ENCODE measurements at places on chromosomes 6 and 20.

DNA sequence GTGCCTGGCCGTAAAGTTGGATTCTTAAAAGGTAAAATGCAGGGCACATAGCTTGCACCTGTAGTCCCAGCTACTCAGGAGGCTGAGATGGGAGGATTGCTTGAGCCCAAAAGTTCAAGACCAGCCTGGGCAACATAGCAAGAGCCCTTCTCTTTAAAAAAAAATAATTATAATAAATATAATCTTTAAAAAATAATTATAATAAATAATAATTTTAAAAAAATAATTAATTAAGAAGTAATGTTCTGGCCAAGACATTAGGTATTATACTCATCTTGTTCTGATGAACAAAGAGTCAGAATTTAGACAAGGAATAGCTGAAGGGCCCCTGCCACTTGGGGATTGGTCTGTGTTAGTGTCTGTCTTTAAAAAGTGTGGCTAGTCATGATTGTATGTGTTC lies 13.9 kb downstream of the ENTPD6 start:
- DNase-seq, result no peak

GRCh38 chr6:6823568-6824224 lies 235.2 kb downstream of the LY86 start:
- DNase-seq, result no peak

GRCh38 chr6:3798055-3798919 lies 46.8 kb upstream of the PXDC1 start:
- no peak for DNase-seq

DNA sequence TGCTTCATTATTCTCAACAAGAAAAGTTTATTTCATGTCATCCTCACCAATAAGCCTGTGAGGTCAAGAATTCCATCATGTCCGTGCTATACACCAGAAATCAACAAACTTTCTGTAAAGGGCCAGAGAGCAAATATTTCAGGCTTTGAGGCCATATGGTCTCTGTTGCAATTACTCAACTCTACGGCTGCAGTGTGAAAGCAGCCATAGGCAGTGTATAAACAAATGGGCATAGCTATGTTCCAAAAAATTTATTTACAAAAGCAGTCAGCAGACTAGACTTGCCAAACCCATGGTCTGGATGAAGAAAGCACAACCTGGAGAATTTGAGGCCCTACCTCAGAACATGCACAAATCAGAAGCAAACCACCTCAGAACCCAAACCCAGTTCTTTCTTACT lies 118.5 kb downstream of the PCSK2 start:
- no peak for DNase-seq

DNA sequence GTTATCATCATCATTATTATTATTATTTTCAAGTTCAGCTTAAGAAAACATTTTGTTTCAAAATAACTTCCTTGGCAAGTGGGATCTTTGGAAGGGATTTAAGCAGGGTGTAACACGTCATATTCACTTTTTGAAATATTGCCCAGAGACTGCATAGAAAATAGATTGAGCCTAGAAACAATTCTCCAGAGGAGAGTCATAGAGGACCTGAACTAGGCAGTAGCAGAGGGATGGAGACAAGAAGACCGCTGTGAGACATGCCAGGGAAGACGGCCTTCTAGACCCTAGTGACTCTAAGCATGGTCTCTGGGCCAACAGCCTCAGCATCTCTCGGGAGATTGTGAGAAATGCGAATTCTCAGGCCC lies 55.5 kb downstream of the EDN1 start:
- DNase-seq, result no peak

DNA sequence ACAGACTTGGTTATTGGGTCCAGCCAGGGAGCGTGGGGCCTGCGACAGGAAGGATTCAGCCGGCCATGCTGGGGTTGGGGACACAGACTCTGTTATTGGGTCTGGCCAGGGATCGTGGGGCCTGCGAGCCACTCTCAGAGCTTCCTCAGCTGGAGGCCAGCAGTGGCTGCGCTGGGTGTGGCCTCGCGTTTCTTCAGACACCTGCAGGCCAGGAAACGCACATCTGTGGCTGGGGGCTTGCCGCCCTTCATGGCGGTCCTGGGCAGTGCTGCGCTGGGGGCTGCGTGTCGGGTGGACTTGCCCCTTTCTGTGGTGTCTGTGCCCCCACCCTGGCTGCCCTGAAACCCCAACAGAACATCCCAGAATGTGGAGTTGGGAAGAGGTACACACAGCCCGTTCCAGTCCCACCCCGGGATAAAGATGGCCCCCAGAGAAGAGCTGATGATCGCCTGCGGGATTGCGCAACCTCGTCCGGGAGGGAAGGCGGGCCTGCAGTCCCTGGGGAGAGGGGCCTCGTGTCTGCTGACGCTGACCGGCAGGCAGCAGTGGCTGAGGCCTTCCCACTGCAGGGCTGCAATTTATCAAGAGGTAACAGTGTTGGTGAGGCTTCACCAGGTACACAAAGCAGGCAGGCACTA lies 16.9 kb upstream of the MTG2 start:
- no peak for DNase-seq

- peak; percentile 59 for DNase-seq
These were observed 1.9 kb upstream of the BMP2 start for GRCh38 chr20:6765469-6766058.

GRCh38 chr6:113713665-113714064 lies 143.5 kb upstream of the MARCKS start:
- no peak for DNase-seq

DNA sequence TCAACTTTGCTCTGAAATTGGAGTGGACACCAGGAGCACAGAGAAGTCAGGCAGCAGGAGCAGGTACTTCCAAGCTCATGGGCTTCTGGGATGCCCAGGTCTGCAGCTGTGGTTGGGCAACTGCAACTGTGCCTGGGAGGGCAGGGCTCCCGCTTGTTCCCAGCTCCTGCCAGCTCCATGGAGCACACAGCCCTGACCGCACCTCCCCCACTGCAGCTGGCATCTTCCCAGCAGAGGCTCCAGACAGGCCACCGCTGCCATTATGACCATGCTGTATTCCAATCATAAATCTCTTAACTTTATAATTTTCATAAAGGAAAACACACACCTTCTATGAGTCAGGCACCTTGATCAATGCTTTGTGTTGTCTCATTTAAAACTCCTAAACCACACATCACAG lies 36.9 kb downstream of the STK38 start:
- DNase-seq, result no peak

DNA sequence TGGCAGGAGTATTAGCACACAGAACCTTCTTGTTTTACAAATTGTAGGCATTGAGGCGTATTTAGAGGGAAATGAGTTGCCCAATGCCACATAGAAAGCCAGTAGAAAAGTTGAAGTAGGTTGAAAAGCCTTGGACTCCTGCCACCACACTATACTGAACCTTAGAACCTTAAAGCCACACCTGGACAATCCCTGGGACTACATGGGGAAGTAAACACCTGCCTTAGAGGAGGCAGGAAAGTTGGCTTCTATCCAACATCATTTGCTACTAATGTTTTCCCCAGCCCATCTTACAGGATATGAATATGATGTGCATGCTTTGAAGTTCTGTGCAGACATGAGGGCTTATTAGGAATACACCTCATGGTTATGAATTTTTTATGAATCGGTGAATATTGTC lies 5.3 kb upstream of the EPPIN start:
- no peak for DNase-seq

GRCh38 chr6:34652263-34652662 lies 44.3 kb downstream of the ILRUN start:
- no peak for DNase-seq

DNA sequence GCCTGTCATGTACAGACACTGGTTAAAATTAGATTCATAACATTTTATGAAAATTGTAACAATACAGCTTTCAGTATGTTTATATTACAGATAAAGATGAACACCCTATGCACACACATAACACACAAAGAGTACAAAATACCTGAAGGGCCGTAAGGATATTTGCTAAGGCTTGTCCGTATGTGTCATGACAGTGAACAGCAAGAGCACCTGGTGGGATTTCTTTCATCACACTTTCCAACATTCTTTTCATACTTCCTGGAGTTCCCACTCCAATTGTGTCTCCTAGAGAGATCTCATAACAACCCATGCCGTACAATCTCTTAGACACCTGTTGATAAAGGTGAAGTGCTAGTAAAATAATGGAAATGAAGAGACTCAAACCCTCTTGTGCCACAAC lies 83.7 kb downstream of the HMGCLL1 start:
- DNase-seq, result no peak

GRCh38 chr6:82616386-82617028 lies 252.9 kb downstream of the TPBG start:
- DNase-seq, result no peak

GRCh38 chr6:127998985-127999384 lies 98.1 kb upstream of the THEMIS start:
- no peak for DNase-seq

DNA sequence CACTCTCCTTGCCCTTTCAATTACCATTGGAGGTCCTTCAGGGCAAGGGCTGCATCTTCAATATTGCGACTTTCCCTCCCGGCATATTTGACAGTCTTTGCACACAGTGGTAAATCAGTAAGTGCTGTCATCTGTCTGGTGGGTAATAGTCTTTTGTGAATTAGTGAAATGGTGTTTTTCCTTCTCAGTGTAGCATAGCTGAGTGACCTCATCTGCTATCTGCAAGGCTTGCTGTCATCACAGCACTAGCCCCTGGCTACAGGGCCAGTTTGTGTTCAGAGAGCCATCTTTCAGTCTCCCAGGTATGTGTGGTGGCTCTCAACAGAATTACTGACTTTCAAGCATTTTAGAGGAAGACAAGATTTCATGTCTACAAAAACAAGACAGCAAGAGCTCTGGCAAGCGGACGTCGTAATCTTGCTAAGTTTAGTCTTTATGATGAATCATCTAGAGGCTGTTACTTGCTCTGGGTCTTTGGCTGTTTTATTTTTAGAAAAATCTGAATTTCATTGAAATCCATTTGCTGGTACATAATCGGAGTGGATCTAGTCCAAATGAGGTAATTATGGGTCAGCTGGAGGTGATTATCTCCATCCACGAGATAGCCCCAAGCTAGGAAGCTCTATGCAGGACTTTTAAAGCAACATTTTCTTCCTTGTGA lies 528.9 kb downstream of the EPM2A start:
- DNase-seq, result no peak

GRCh38 chr6:69647726-69648125 lies 149.1 kb downstream of the LMBRD1 start:
- no peak for DNase-seq

GRCh38 chr6:158543606-158544185 lies 16.2 kb upstream of the TMEM181 start:
- DNase-seq, result no peak

DNA sequence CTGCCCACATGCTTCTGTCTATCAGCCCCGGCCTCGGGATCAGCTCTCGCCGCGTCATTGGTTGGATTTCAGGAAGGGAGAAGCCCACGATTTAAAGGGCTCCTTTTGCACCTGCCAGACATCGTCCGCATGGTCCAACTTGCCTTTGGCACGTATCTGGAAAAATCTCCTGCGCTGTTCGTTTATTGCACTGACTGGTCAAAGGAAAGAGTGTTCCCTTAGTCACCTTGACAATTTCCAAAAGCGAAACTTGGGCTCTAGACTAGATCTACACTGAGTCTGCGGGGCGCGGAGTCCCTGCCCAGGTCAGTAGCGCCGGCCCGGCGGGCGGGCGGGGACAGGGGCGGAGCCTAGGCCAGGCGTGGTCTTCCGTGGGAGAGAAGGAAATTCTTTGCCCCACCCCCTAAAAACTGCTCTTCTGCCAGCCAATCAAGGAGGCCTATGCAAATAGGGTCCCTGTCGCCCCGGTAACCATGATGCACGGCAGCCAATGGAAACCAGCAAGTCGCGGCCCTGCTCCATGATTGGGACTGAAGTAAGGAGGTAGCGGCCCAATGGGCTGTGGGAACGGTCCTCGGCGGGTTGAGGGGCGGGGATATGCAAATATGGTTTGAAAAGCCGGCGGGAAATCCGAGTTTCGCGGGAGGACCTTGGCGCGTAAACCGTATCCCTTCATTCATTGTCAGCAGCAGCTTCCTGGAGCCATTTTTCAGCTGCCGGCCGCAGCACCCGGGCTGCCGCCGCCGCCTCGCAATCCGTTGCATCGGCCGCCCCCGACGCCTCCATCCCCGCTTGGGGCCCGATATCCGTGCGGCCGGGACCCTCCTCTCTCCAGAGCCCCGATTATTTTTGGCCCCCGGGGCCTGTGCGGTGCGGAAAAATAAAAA lies at the start of gene E2F3:
Gene E2F3, plus strand, starts transcription at position 675 of the 887 bp plus-strand sequence. CDS start 354 bp downstream, outside the sequence.
- peak; percentile 100 for DNase-seq

DNA sequence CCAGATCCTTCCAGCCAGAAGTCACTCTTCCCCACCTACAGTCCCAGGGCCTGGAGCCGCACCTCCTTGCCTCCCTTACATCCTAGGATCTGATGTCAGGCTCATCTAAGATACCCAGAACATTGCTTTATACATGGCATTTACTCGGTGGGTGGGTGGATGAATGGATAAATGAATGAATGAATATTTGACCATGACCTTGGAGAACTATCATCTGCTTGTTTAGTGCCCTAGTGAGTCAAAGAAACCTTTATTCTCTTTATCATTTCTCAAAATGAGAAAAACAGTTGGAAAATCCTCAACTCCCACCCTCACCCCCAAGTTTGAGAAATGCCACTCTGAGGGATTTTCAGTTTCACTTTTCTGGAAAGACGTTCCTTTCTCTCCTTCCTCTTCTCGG lies 56.0 kb downstream of the DAAM2 start:
- DNase-seq, result no peak

- no peak for DNase-seq
These were observed 10.4 kb downstream of the GCNT2 start for GRCh38 chr6:10531503-10531902.

GRCh38 chr6:166987930-166988329 lies 11.3 kb upstream of the CEP43 start:
- no peak for DNase-seq

DNA sequence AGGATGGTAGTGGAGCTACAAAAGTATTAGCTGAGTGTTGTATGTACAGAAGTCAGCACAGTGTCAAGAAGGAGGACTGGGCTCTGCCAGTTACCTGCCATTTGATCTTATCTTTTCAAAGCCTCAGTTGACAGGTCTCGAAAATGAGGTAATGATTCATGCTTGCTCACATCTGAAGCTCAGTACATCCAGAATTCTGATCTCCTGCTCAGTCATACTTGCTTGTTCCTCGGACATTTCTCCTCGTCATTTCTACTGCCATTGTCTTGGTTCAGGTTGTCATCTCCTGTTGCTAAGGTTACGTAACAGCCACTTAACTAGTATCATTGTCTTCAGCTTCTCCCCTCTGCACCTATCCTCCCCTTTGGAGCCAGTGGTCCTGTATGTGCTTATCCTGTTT lies 89.5 kb downstream of the SLX4IP start:
- DNase-seq, result no peak

DNA sequence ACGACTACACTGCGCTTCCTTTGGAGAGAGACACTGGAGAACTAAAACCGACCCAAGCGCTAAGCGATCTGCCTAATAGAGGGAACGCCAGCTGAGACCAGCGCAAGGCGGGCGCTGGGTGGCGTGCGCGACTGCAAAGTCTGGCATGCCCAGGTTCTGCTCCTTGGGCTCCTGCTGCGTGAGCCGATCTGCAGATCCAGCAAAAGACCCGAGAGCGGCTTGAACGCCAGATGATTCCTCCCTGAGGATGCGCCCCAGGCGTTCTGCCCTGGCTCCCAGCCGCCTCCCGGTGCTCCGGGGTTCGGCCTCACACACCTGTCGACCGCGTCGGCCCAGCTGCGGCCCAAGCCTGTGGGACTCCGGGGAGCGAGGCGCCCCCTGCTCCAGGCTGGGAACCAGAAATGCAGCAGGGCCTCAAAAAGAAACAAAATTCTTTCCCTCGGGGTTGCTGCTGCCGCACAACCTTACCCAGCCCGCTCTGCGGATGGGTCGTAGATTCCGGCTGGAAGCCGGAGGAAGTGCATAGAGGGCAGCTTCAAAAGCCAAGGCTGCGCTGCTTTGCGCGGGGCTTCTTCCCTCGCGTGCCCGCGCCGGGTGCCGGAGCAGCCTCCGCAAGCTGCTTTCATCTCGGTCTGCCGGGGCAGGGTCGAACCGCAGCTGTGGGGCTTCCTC lies 17.9 kb upstream of the PRDM13 start:
- DNase-seq, result peak; percentile 93

- DNase-seq, result no peak
These were observed 13.6 kb downstream of the FBXO30 start for GRCh38 chr6:145801021-145801420.
